ENCODE measurements at places on chromosomes 7 and 10. TPM values are rescaled to one million over a fixed set of nuclear protein-coding genes. Genes with fewer than 3 reads are reported as not detected.

FAM24B gene
- total RNA-seq = 5.9 TPM

DNA sequence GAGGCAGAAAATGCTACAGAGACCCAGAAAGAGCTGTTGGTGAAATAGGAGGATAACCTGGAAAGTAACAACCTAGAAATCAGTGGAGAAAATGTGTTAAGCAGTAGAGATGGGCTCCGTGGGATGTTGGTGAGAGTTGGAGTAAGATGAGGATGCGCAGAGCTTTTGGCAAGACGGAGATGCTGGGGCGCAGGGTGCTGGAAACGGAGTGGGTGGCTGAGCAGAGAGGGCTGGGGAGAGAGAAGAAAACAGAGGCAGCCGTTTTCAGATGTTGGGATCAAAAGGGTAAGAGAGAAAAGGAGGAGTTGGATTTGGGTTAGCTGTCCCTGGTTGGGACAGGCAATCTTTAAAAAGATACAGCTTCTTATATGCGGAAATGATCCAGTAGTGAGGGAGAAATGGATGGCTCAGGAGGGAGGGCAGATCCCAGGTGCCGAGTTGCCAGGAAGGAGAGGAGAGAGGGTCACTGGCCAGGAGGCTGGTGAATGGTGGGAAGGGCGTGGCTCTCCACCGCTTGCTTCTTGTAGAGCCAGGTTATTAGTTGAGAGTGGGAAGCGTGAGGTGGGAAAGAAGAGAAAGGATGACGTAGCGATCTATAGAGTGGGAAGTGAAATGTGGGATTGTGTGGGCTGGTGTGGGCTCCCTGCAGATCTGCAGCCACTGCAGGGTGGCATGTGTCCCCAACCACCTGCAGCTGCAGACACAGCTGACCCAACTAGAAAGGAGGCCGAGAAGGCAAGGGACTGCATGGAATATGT lies 182.2 kb upstream of the SVIL start:
- no peak overlapping the region for H3K4me3 ChIP-seq
- H3K27ac ChIP-seq = no peak overlapping the region
- no peak for DNase-seq
- H3K4me1 ChIP-seq = no peaks in the 10 kb centered on the region
- H3K36me3 ChIP-seq = no peaks in the 10 kb centered on the region

GRM3 gene
- total RNA-seq = not detected

KCNH2 gene
- total RNA-seq = 184 TPM

DNA sequence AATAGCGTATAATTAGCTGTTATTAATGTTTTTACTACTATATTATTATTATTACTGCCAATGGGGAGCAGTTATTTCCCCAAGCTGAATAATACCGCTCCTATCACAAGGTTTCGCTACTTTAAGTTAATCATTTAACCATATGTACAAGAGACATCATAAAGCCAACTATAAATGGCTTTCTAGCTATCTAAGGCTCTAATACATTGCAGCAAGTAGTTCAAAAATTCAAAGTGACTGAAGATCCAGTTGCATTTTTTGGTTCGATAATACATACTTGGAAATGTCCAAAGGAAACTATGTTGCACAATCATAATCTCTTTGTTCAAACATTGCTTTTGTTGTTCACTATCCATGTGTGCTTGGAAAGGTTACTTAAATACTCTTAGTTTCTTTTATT lies 952.0 kb upstream of the MBL2 start:
- H3K4me1 ChIP-seq = no peaks in the 10 kb centered on the region
- no peaks in the 10 kb centered on the region for H3K27me3 ChIP-seq
- H3K36me3 ChIP-seq = no peaks in the 10 kb centered on the region

- no peak overlapping the region for H3K4me3 ChIP-seq
- no peaks in the 10 kb centered on the region for H3K4me1 ChIP-seq
- no peak overlapping the region for H3K27ac ChIP-seq
- DNase-seq = no peak
- no peaks in the 10 kb centered on the region for H3K27me3 ChIP-seq
- H3K36me3 ChIP-seq = no peaks in the 10 kb centered on the region
Observed at GRCh38 chr7:80654887-80655340, 16.5 kb downstream of the CD36 start.

C10orf53 gene
- total RNA-seq = not detected

LAMB4 gene
- total RNA-seq = 0.85 TPM

GRCh38 chr7:81484261-81484660 lies 285.6 kb downstream of the HGF start:
- H3K27ac ChIP-seq = no peak overlapping the region
- H3K27me3 ChIP-seq = peaks cover 3% of the 10 kb centered on the region
- H3K36me3 ChIP-seq = no peaks in the 10 kb centered on the region
- H3K4me1 ChIP-seq = no peaks in the 10 kb centered on the region
- H3K4me3 ChIP-seq = no peak overlapping the region
- no peak for DNase-seq

DNA sequence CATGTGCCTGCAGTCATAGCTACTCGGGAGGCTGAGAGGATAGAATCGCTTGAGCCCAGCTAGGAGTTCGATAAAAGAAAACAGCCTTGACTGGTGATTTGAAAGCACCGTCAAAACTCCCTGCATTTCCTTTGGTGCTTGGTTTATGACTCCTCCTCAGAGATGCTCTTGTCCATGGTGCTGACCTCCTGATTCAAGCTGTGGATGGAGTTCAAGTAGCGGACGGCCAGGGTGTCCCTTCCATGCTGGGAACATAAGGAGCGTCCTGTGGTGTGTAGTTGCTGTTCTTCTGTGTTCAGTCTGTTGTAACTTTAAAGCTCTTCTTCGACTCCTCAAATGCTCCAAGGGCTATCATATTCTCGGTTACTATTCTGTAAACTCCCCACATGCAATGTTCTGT lies 382.5 kb upstream of the KIAA1217 start:
- H3K27ac ChIP-seq = no peak overlapping the region
- peak; percentile 8 for DNase-seq

- no peaks in the 10 kb centered on the region for H3K36me3 ChIP-seq
- no peak for DNase-seq
- no peaks in the 10 kb centered on the region for H3K4me1 ChIP-seq
- no peak overlapping the region for H3K4me3 ChIP-seq
Observed at GRCh38 chr7:24783698-24784097, 26.4 kb upstream of the GSDME start.

- H3K4me1 ChIP-seq = no peaks in the 10 kb centered on the region
- H3K4me3 ChIP-seq = peak overlapping the region; percentile 88
- no peaks in the 10 kb centered on the region for H3K36me3 ChIP-seq
- no peaks in the 10 kb centered on the region for H3K27me3 ChIP-seq
- peak; percentile 60 for DNase-seq
Observed at GRCh38 chr10:92290076-92290836, 622 bp downstream of the CPEB3 start.

GRCh38 chr7:73425356-73425983 lies 8.1 kb upstream of the FZD9 start:
- H3K4me3 ChIP-seq = no peak overlapping the region
- no peak overlapping the region for H3K27ac ChIP-seq
- H3K4me1 ChIP-seq = no peaks in the 10 kb centered on the region
- H3K36me3 ChIP-seq = no peaks in the 10 kb centered on the region
- DNase-seq = no peak

DNA sequence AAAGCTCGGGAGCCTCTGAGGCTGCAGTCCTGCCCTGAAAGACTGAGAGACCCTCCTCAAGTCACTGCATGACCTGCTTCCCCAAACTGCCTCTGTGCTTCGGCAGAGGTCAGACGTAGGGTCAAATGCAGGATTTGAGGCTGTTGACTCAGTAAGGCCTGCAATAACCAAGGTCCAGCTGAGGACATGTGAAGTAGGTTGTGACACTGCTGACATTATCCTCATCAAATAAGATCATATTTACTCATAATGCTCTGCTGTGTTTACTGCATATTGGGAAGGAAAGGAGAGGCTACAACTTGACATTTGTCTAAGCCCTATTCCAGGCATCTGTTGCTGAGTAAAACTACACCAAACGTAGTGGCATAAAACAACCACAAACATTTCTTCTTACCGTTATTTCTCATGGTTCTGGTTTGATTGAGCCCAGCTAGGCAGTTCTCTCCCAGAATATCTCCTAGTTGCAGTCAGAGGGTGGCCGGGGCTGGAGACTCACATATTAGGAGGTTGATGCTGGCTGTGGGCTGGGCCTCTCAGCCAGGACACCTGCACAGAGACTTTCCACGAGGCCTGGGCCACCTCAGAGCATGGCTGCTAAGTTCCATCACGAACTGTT lies 122.1 kb upstream of the STK17A start:
- DNase-seq = no peak
- no peak overlapping the region for H3K27ac ChIP-seq
- H3K4me1 ChIP-seq = no peaks in the 10 kb centered on the region
- no peaks in the 10 kb centered on the region for H3K36me3 ChIP-seq
- H3K4me3 ChIP-seq = no peak overlapping the region
- H3K27me3 ChIP-seq = no peaks in the 10 kb centered on the region

- no peaks in the 10 kb centered on the region for H3K4me1 ChIP-seq
- H3K36me3 ChIP-seq = no peaks in the 10 kb centered on the region
- no peak overlapping the region for H3K27ac ChIP-seq
- no peaks in the 10 kb centered on the region for H3K27me3 ChIP-seq
- no peak for DNase-seq
Observed at GRCh38 chr10:35232527-35232926, 103.8 kb upstream of the CCNY start.

MYH16 gene
- total RNA-seq = 0.97 TPM

GRCh38 chr7:92841192-92841591 lies 4.8 kb upstream of the CDK6 start:
- H3K36me3 ChIP-seq = no peaks in the 10 kb centered on the region
- H3K27me3 ChIP-seq = no peaks in the 10 kb centered on the region
- no peak overlapping the region for H3K27ac ChIP-seq
- DNase-seq = no peak
- no peaks in the 10 kb centered on the region for H3K4me1 ChIP-seq

DNA sequence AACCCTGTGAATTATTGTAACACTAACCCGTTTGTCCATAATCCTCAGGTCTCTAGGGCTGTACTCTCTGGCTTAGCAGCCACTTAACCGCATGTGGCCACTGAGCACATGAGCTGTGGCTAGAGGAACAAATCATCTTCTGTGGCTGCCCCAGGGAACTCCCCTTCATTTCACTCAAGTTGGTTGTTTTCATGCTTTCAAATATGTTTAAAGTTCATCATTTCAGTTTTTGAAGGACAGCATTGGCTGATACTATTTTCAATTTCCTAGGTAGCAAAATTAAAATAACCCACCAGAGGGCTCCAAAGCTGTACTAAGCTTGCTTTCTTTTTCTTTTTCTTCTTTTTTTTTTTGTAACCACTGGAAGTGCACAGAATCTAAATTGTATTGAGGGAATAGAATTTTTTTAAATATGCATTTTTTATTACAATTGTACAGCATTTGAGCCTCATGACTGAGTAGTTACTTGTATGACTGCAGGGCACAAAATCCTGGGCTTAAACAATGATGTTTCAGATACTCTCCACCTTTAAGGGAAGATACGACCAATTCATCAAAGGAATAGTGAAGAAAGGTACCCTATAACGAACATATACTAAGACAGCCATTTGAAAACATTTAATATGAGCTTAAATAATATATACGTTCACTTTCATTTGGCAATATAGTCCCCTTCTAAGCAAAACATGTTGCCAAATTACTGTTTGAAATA lies 38.6 kb downstream of the MRC1 start:
- no peaks in the 10 kb centered on the region for H3K36me3 ChIP-seq
- H3K27ac ChIP-seq = no peak overlapping the region
- H3K27me3 ChIP-seq = no peaks in the 10 kb centered on the region
- H3K4me3 ChIP-seq = no peak overlapping the region
- H3K4me1 ChIP-seq = no peaks in the 10 kb centered on the region
- DNase-seq = no peak

GRCh38 chr7:24504040-24504439 lies 69.2 kb upstream of the PALS2 start:
- H3K27me3 ChIP-seq = no peaks in the 10 kb centered on the region
- no peak overlapping the region for H3K4me3 ChIP-seq
- H3K36me3 ChIP-seq = no peaks in the 10 kb centered on the region
- no peaks in the 10 kb centered on the region for H3K4me1 ChIP-seq

GRCh38 chr7:98930921-98931320 lies 52.6 kb downstream of the TRRAP start:
- no peaks in the 10 kb centered on the region for H3K4me1 ChIP-seq
- no peak overlapping the region for H3K27ac ChIP-seq
- peaks cover 5% of the 10 kb centered on the region for H3K36me3 ChIP-seq
- H3K27me3 ChIP-seq = no peaks in the 10 kb centered on the region
- H3K4me3 ChIP-seq = no peak overlapping the region

GRCh38 chr10:103584216-103585010 lies 90.9 kb downstream of the NEURL1 start:
- no peaks in the 10 kb centered on the region for H3K4me1 ChIP-seq
- DNase-seq = no peak
- H3K27ac ChIP-seq = no peak overlapping the region
- H3K27me3 ChIP-seq = no peaks in the 10 kb centered on the region

All from prostate gland (tissue), 2 donors.